Stimulated activated CD8-positive, alpha-beta memory T cell treated with anti-CD3 and anti-CD28 coated beads, Interleukin-2, amount 100 ng/mL, for 1 hour (primary cell): ENCODE measurements at places on chromosomes 3 and 15.

GRCh38 chr3:177150970-177151627 lies 46.2 kb downstream of the TBL1XR1 start:
- no peak for DNase-seq

GRCh38 chr3:53083521-53083920 lies 37.6 kb upstream of the SFMBT1 start:
- no peak for DNase-seq

GRCh38 chr3:184011937-184012889 lies 5.5 kb downstream of the ABCC5 start:
- DNase-seq, result no peak

DNA sequence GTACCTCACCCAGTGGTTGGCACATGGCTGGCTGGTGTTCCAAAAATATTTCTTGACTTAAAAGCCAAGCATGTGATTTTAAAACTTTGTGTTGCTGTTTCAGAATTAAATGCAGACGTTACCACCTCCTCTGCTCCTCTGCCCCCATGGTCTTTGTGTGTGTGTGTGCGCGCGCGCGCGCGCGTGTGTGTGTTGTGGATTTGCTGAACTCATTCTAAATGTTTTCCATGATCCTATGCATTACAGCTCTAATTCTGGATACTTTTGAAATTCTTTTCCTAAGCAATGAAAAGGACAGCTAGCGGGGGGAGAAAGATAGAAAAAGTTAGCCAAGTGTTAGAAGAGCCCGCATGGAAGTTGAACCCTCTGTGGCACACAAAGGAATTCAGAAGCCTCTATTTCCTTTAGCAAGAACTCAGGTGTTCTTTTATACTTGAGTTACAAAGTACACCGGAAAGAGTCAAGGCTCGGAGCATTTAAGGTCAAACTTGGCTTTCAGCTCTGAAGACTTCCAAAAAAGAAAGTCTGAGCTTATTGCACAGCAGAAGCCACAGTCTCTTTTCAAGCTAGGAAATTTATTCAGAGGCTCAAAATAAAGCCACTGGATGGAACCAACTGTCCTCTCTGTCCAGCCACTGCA lies 350.5 kb upstream of the TBL1XR1 start:
- no peak for DNase-seq

GRCh38 chr3:104069114-104069513 lies 1297.6 kb upstream of the ALCAM start:
- no peak for DNase-seq

GRCh38 chr3:114850898-114851297 lies 296.2 kb downstream of the ZBTB20 start:
- DNase-seq, result no peak

DNA sequence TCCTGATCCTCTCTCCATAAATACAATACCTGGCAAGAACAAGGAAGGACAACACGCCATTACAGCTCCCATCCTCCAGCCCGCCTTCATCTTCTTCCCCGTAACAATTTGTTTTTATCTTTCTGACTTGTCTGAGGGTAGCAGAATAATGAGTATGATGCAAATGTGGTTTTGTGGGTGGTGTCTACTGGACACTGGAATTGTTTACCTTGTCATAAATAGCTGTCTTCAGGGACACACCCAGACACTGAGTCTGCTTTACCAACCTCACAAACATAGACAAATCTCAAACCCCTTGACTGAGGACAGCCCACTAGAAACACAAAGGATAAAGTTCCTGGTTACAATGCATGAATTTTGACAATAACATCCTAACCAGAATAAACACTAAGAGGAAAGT lies 13.4 kb downstream of the WDR72 start:
- DNase-seq, result no peak

GRCh38 chr3:140467104-140467577 lies 210.7 kb upstream of the TRIM42 start:
- DNase-seq, result no peak
